ENCODE measurements at places on chromosomes 6 and 20.

GRCh38 chr6:19333936-19334335 is 503.2 kb upstream of the ID4 start:
- no peak for DNase-seq

DNA sequence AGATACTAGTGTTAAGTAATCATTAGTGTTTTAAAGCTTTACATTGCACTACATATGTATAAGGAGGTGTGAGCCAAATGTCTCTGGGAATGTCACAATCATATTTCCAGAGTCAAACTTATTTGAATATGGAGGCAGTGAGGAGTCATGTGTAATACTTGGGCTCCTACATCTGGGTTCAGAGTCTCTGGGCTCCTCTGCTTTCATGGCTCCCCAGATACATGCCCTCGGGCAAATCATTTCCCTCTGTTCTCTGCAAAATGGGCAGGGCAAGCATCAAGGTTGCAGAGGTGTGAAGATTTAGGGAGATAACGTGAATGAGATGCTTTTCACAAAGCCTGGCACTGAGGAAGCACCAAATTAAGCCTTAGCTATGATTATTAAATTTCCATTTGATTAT is 138.3 kb upstream of the SGK1 start:
- no peak for DNase-seq

- DNase-seq = no peak
Measured at GRCh38 chr6:7574500-7574899, 15.5 kb upstream of the SNRNP48 start.

GRCh38 chr20:39107741-39108140 is 145.6 kb downstream of the DHX35 start:
- DNase-seq = no peak

DNA sequence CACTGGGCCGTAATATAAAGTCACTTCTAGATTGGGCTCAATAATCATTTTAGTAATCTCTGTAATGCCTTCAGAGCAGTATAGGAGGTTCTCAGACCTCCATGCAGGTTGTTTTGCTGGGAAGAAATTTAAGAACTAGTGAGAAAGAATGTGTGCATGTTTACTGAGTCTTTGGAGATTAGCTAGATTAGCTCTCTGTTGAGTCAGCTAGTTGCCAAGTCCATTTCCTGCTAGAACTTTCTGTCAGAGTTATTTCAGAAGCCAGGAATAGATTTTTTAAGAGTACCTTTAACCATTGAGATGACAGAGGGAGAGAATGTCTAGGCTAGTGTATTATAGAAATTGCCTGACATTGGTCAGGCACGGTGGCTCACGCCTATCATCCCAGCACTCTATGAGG is 33.3 kb downstream of the ORC3 start:
- DNase-seq = no peak
